ENCODE measurements at places on chromosomes 7 and 10. TPM values are rescaled to one million over a fixed set of nuclear protein-coding genes. Genes with fewer than 3 reads are reported as not detected.

Gene NEUROG3
- total RNA-seq: not detected

Gene RGR
- not detected for total RNA-seq

Gene PNLIPRP1
- not detected for total RNA-seq

Gene MEIG1
- total RNA-seq: not detected

Gene MEST
- 28.5 TPM for total RNA-seq

Gene CFAP46
- not detected for total RNA-seq

Gene TFEC
- total RNA-seq: 4.7 TPM

Gene ACSM6
- total RNA-seq: not detected

Gene DDC
- total RNA-seq: 1.7 TPM

Gene HOXA7
- total RNA-seq: 23.8 TPM

Gene STK31
- 2.2 TPM for total RNA-seq

Gene ZNF727
- 5.4 TPM for total RNA-seq

Gene MYO3A
- 0.25 TPM for total RNA-seq

Gene HOXA5
- total RNA-seq: 6.1 TPM

Gene SYT15B
- total RNA-seq: 17.9 TPM

Gene SLC25A40
- total RNA-seq: 30.0 TPM

Gene COL1A2
- 199 TPM for total RNA-seq

Gene PODXL
- 26.0 TPM for total RNA-seq

Gene SPDYE11
- not detected for total RNA-seq

Gene GATAD1
- total RNA-seq: 30.4 TPM

Gene AHR
- total RNA-seq: 122 TPM

Gene CTAGE8
- total RNA-seq: 0.98 TPM

Gene LRRC18
- not detected for total RNA-seq

Gene GRID2IP
- total RNA-seq: not detected

Gene HELLS
- 8.3 TPM for total RNA-seq

Gene VIPR2
- total RNA-seq: 11.3 TPM

Gene ETV1
- 4.2 TPM for total RNA-seq

Gene WEE2
- total RNA-seq: not detected

Gene OGDHL
- 3.4 TPM for total RNA-seq

Gene AKR1B15
- 11.5 TPM for total RNA-seq

Gene RBM20
- 5.2 TPM for total RNA-seq

Gene MBLAC1
- 2.9 TPM for total RNA-seq

Gene OR9A2
- not detected for total RNA-seq

Measured in vagina (tissue), 2 donors.